ENCODE measurements at places on chromosomes 2 and 18. TPM values are rescaled to one million over a fixed set of nuclear protein-coding genes. Genes with fewer than 3 reads are reported as not detected.

The SLC19A3 gene
- total RNA-seq: not detected

The CAB39 gene
- total RNA-seq: 143 TPM

The DQX1 gene
- 0.20 TPM for total RNA-seq

The PSMD1 gene
- 65.4 TPM for total RNA-seq

The FSHR gene
- not detected for total RNA-seq
